ENCODE measurements at places on chromosomes 3 and 15.

DNA sequence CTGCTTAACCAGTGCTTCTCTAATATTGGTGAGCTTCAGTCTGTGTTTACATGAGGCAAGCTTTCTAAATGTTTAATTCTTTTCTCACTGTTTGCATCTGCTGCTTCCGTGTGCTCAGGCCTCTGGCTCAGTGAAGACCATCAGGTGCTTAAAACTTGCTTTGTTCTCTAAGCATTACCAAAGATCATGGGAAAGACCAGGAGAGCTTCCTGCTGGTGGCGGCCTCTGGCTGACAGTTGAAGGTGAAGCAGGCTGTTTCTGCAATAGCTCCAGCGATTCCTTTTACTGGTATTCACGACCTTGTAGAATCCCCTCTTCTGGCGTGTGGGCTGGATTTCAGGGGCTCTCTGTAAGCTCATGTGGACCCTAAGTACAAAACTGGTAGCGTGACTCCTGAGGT, 45.1 kb downstream of the EDEM1 start:
- DNase-seq, result no peak

DNA sequence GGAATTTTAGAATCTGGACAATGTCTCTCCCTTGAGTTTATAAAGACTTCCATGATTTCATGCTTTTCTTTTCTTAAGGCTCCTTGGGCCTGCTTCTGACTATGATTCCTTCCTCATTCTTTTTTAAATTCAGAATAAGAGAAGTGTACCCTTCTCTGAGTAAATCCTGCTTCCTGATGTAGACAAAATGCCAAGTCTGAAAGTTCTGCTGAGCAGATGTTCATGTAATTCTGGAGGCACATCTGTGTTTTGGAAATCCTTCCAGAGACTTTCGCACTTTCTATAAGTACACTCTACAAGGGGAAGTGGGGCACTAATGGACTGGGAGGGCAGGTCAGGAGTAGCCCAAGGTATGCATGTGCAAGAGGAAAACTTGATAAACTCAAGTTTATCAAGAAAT, 24.8 kb downstream of the TPM1 start:
- DNase-seq, result no peak

GRCh38 chr3:177119829-177120228, 77.5 kb downstream of the TBL1XR1 start:
- DNase-seq, result no peak

GRCh38 chr15:60798821-60799220, 319.9 kb upstream of the ICE2 start:
- DNase-seq, result no peak

DNA sequence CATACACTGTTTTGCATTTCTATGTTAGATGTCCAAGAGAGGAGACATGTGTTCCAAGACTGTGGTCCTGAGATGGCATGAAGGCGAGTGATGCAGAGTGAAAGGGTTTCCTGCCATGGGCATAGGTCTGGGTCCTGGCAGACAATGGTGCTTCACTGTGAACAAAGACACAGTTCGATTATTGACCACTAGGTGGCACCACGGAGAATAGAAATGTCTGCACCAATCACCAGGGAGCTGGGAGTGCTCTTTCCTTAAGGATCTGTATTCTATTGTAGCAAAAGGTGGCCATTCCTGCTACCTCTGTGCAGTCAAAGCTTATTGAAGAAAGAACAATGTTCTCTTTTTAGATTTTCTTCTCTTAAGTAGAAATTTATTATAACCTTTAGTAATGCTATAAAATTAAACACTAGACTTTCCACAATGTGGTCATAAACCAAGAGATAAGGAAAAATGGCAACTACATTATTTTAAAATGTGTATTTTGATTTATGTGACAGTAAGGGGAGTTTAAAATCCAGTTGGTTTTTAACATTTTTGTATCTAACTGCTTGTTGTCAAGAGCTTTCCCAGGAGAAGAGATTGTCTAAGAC, 88.7 kb downstream of the GABRG3 start:
- DNase-seq, result no peak

DNA sequence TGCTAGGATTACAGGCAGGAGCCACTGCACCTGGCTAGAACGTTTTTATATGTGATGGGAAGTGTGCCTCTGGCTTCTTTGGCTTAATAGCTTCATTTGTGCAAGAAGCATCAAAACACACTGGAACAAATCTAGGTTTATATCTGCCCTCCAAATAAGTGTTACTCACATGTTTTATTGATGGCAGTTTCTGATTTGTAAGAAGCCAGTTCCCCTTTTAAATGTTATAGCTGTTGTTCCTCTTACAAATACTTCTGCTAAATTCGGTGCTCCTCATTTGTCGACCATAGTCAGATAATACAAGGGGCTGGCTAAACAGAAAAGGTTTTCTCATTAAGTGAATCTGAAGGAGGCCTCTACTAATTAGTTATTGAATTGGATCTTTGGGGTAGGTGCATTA, 307.1 kb upstream of the SEMA6D start:
- no peak for DNase-seq

DNA sequence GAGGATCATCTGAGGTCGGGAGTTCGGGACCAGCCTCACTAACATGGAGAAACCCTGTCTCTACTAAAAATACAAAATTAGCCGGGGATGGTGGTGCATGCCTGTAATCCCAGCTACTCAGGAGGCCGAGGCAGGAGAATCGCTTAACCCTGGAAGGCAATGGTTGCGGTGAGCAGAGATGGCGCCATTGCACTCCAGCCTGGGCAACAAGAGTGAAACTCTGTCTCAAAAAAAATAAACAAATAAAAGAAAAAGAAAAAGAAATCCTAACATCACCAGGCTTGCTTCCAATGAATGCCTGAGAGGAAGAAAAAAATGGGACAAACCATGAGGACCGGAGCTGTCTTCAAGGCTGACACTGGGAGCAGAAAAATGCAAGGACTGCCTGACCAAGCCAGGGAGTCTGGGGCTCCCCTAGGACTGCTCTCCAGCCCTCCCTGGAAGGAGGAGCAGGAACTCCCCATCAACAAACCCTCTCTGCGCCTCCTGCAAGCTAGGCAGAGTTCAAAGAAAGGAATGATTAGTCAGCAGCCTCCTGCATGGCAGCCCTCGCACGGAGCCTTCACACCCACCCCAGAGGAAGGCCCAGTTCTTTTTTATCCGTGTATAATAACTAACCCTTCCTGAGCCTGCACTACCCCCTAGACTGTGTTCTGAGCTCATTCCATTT, 55.4 kb downstream of the NUP210 start:
- DNase-seq, result no peak

DNA sequence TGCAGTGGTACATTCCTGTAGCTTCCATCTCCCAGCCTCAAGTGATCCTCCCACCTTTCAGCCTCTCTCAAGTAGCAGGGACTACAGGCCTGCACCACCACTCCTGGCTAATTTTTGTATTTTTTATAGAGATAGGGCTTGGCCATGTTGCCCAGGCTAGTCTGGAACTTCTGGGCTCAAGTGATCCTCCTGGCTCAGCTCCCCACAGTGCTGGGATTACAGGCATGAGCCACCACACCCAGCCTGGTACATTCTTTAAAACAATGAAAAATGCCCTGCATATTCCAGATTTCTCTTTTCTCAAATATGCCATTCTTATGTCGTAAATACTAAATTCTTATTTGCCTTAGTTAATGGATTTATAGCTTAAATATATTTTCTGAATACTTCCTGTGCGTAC, 581.4 kb downstream of the MECOM start:
- no peak for DNase-seq

DNA sequence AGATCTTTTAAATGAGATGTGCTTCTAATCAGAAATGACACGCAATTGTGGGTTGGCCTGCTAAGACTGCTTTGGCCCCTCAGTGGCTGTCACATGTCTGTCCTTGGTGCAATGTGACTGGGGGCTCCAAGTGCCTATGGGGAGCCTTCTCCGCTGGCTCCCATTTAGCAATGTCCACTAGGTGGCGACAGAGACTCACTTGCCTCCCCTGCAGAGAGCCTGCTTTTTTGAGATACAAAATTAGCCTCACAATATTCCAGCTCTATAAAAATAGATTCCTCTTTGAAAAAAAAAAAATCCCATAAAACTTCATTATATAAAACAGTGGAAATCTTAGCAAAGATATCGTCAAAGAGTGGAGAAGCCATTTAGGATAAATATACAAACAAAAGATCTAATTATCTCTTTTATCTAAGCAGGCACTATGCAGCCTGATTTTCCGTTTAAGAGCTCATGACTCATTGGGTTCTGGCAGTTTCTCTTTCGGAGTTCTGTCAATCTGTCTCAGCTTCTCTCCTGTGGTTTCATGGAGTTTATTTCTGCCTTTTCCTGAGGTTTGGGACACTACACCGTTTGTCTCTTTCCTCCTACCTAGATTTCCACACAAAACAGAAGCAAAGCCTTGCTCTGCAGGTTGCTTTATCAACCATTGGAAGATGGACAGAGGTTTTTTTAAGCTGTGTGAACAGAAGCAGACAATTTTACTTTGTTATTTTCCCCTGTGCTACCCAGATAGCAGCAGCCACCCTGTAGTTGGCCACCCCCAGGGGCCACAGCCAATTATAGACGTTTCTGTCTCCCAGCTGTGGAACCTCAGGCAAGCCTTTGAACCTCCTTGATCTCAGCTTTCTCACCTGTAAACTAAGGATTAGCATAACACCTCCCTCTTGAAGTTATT, 68.4 kb upstream of the TNFAIP8L3 start:
- peak; percentile 34 for DNase-seq

DNA sequence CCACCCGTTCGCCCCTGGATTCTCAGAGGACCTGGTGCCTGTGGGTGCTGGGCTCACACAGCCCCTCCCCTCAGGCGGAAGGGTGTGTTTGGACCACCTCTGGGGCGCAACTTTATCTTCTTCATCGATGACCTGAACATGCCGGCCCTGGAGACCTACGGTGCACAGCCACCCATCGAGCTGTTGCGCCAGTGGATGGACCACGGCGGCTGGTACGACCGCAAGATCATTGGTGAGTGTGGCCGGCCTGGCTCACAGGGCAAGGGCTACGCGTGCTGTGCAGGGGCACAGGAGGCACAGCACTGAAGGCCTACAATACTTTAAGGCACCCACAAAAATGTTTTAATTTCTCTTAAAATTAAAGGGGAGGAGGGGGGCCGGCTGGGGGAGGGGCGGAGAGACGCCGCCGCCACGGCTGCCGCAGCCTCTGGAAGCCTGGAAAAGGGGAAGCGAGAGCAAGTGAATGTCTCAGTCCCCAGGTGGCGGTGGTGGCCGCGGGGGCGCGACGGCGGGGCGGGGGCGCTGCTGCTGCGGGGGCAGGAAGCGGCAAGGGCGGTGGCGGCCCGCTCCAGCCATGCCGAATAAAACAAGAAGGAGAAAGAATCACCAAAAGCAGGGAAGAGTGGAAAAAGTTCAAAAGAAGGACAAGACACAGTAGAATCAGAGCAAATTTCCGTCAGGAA, 56.8 kb downstream of the DNAH1 start:
- DNase-seq, result no peak

DNA sequence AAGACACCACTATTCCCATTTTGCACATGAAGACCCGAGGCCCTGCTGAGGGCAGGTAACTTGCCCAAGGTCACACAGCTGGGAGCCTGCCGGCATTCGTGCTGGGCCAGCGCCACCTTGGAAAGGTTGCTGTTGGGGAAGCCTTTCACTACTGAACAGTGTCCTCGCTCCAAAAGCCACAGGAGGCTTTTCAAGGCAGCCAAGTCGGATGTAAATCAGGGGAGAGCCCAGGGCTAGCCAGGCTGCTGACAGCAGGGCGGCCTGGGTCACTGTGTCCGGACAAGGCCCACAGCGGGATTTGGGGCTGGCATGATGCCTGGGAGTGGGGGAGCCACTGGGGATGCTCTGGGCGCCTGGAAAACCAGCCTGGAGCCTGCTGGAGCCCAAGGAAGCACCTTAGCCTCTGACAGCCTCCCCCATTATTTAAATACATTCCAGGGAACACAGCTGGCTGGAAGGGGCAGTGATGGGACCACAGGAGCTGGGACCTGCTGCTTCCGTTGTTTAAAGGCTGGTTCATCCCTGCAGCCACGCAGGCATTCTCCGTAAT, 10.5 kb downstream of the SLC6A6 start:
- no peak for DNase-seq

GRCh38 chr3:13066236-13066635, 7.0 kb downstream of the IQSEC1 start:
- no peak for DNase-seq

DNA sequence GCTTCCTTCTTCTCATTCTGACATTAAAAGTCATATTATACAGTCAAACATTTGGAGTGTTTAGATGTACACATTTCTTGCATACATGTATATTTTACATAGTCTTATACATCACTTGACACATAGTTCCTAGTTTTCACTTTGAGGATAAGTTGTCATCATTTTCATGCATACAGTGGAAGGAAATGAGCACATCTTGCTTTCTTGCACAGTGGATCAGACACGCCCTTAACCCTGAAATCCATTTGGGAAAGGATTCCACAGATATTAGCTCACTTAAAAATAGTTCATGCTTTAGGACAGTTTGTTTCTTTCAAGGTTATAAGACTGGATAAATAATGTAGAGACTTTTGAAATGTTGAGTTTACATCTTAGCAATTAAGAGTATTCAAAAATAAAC, 148.6 kb upstream of the MME start:
- DNase-seq, result no peak

DNA sequence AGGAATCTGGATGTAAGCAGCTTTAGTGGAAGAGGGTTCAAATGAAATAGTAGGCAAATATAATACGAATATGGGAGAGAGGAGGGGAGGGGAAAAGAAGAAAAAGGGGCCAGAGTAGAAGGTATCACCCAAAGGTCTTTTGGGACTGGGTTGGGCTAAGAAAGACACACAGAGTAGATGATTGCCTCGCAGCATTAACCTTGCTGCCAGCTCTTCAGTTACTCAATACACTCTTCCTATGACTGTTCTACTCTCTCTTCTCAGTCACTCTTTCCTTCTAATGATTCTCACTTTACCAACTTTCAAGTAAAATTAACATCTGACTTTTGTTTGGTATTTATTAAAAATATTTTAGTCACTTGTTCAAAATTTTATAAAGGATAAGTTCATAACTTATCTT, 52.8 kb downstream of the CLASP2 start:
- DNase-seq, result no peak

- no peak for DNase-seq
Measured at GRCh38 chr3:139745831-139746230, 68.1 kb upstream of the NMNAT3 start.

- DNase-seq, result peak; percentile 24
Measured at GRCh38 chr15:70512772-70513362, 250.5 kb downstream of the UACA start.
